ENCODE measurements at places on chromosomes 6 and 20.
A peak's percentile ranks its signal among the peaks of the same experiment; 100 is the strongest.

DNA sequence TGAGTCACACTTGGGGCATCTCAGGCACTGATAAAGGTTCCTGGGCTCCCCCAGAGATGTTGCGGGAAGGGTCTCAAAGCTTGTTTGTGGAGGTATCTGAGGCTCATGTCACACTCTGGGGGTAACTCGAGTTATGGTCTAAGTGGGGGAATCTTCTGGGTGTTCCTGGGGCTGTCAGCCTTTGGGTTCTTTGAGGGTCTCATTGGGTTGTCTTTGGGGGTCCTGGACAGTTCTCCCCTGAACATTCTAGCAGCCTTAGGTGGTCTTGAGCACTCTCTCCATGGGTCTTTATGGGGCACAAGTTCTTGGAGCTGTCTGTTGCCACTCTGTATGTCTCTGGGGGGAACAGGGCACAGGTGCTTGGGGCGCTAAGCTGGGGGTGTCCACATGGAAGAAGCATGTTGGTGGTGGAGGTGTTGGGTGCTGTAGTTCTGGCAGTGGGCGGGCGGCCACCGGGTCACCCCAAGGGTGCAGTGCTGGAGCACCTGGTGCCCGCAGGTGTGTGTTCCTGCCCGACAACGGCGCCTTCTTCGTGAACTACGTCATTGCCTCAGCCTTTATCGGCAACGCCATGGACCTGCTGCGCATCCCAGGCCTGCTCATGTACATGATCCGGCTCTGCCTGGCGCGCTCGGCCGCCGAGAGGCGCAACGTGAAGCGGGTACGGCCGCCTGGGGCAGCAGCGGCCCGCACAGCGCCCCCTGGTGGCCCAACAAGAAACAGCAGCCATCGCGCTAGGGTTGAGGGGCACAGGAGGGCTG lies 7.1 kb upstream of the CAPN11 start:
- DNase-seq, result peak; percentile 49

DNA sequence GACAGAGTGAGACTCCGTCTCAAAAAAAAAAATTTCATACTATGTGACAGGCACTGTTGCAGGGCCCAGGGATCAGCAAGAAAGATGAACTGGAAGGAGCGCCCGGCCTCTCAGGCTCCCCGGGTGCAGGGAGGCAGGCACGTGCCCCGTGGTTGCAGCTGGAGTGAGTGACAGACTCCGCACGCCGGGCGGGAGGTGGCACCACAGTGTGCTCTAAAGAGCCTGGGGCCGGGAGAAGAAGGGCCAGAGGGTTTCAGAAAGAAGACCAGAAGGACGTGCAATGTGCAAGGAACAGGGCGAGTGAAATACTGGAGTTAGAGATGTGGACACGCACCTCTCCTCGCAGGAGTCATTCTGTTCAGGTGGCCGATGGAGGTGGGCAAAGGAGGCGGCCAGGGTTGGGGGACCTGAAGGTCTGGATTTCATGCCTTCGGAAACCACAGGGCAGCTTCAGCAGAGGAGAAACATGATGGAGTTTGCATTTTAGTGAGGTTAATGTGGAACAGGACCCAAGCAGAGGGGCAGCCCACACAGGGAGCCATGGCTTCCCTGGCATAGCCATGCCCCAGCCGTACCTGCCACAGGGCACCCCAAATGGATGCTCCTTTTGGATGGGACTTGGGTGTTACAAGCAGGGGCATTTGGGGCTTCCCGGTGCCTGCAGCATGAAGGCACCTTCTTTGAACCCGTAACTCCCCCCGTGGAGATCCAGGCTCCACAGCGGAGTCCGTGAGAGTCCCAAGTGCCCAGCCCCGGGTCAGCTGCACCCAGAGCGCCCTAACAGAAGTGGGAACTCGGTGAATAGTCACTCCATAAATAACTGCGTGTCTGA lies 226.2 kb downstream of the ERMARD start:
- DNase-seq, result no peak

DNA sequence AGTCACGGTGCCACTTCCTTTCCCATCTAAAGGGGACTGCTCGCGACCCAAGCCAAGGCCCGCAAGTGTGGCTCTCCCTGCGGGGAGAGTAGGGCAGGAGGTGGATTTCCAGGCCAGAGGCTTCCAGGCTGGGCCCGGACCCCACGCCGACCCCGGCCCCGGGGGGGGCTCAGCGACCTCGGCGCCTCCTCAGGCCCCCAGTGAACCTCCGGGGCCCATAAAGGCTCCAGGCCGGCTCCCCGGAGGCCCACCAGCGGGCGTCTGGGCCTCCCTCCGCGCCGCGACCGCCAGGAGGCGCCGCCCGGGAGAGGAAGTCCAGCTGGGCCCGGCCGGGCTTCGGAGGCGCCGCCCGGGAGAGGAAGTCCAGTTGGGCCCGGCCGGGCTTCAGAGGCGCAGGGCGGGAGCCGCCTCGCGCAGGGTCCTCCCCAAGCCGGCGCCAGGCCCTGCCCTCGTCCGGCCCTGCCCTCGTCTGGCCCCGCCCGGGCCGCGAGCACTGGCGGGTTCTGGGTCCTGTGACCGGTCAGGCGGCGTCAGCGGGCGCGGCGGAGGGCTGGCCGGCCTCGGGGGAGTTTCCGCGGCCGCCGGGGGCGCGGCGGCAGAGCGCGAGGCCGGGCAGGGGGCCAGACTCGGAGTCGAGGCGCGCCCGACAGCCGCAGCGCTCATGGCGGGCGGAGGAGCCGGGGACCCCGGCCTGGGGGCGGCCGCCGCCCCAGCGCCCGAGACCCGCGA lies at the start of gene RAB32:
Gene RAB32 (plus strand): TSS at position 623 of the 729 bp plus-strand sequence. CDS start 39 bp downstream, at position 662.
- peak; percentile 93 for DNase-seq

- no peak for DNase-seq
Measured at GRCh38 chr20:24784607-24785006, 164.5 kb upstream of the CST7 start.

DNA sequence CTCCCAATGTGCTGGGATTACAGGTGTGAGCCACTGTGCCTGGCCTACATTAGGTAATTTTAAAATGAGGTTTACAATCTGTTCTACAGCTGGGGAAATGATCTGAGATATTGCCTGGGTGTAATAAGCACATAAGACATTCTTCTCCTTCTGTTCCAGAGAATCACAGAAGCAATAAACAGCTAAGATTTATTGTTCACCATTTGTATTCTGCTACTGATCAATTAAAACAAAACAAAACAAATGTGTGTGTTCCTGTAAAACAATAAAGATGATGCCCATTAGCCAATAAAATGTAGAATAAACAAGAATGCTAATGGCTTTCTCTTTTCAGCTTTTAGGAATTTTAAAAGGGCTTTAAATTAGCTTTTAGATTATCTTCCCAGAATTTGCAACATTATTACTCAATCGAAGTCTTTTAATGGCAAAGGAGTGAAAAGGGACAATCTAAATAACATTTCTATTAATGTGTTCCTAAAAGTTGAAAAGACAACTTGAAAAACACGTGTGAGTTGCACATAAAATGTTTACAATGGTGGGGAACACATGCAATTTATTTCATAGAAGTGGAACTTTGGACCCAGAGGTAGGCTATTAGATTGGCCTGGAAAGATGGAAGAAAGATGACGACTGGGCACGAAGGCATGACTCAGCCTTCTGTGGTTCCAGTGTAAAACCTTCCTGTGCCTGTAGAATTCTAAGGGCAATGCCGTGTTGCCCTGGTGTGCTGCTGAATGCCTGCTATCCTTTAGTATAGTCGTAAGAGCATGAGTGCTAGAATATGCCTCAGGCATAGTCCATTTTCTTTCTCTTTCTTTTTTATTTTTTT lies 29.0 kb upstream of the DEK start:
- DNase-seq, result peak; percentile 14

- DNase-seq, result no peak
Measured at GRCh38 chr6:52340603-52340880, 21.4 kb upstream of the PAQR8 start.

- peak; percentile 75 for DNase-seq
Measured at GRCh38 chr6:135828021-135828420, 23.5 kb upstream of the PDE7B start.

GRCh38 chr6:124226396-124226795 lies 422.7 kb downstream of the NKAIN2 start:
- peak; percentile 77 for DNase-seq

GRCh38 chr6:140393665-140394540 lies 1019.5 kb upstream of the CITED2 start:
- no peak for DNase-seq

GRCh38 chr20:20608641-20609040 lies 103.8 kb downstream of the RALGAPA2 start:
- DNase-seq, result no peak

DNA sequence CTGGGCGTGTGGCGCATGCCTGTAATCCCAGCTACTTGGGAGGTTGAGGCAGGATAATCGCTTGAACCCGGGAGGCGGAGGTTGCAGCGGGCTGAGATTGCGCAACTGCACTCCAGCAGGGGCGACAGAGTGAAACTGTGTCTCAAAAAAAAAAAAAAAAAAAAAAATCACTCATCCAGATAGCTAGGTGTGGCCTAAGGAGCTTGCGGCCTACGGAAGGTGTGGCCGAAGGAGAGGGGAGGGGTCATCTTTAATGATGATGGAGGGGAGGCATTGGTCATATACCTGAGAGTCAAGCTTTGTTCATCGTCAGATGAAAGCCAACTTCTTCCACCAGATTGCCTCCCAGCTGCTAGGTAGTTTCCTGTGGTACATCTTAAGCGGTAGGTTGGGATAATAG lies 801 bp upstream of the PPARD start:
- no peak for DNase-seq

DNA sequence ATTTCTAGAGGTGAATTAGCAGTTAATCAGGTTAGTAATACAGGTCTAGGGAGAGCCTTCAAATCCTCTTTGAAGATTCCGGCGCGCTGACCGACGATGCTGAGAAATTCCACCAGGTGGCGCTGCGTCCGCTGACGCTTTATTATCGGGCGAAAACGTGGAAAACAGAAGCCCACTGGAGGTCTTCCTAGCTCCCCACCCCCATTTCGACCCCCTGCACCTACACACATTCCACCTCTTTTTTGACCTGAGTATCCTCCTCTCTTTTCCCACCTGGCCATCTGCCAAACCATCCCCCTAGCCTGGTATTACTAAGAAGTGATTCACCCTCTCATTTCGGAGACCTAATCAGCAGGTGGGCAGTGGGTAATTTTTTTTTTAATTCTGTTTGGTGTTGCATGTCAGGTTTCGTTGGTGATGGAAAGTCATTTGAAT lies 65.4 kb upstream of the RIN2 start:
- peak; percentile 26 for DNase-seq

GRCh38 chr6:122649701-122650100 lies 39.5 kb downstream of the PKIB start:
- no peak for DNase-seq

DNA sequence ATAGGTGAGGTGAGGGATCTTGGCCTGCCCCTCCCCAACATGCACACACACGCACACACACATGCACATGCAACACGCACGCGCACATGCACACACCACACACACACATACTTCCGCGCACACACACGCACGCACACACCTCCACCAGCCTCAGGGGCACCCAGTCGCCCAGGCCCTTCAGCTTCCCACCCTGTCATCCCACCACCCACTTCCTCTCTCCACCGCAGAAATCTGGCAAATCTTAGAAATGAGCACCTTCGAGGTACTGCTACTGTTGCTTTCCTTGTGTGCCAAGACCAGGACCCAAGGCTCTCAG lies 1.2 kb downstream of the SPDEF start:
- no peak for DNase-seq

DNA sequence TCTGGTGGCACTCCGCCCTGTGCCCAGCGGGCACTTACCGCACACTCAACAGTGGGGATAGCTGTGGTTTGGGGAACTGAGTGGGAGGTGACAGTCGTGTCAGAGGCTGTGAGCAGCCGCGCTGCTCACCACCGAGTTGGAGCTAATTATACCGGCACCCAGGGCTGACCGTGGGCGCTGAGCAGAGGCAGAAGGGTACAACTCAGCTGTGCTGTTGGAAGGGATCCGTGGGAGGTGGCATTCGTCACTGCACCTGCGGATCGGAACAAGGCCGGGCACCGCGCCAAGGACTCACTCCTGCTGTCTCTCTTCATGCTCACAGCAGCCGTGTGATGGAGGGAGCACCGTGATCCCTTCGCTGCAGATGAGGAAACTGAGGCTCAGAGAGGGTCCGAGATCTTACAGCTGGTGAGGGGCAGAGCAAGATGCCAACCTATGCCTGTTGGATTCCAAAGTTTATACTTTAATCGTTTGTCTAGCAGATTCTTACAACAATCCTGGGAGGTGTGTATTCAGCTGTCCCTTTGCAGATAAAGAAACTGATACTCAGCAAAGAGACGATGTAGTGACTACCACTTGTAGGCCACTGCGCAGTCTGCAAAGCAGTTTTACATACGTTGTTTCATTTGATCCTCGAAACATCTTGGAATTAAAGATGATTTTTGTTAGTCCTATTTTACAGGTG lies 713 bp upstream of the ELMO2 start:
- DNase-seq, result no peak

- no peak for DNase-seq
Measured at GRCh38 chr6:155426408-155426945, 29.2 kb downstream of the NOX3 start.

DNA sequence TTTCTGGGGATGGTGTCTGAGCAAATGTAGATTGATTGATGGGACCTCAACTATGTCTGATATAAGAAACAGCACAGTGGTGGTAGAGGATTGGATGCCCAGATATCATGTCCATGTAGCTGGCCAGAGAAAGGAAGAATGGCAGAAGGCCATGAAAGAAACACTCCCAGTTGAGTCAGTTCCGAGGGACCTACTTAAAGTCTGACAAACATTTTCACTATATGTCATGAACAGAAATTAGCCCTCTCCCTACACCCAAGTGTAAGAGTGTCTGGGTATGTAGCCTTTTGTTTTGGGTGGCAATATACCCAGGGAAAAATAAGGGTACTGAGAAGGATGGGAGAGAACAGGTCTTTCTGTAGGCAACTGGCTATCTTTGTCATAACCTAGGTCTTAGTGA lies 434.2 kb downstream of the BCKDHB start:
- peak; percentile 11 for DNase-seq

DNA sequence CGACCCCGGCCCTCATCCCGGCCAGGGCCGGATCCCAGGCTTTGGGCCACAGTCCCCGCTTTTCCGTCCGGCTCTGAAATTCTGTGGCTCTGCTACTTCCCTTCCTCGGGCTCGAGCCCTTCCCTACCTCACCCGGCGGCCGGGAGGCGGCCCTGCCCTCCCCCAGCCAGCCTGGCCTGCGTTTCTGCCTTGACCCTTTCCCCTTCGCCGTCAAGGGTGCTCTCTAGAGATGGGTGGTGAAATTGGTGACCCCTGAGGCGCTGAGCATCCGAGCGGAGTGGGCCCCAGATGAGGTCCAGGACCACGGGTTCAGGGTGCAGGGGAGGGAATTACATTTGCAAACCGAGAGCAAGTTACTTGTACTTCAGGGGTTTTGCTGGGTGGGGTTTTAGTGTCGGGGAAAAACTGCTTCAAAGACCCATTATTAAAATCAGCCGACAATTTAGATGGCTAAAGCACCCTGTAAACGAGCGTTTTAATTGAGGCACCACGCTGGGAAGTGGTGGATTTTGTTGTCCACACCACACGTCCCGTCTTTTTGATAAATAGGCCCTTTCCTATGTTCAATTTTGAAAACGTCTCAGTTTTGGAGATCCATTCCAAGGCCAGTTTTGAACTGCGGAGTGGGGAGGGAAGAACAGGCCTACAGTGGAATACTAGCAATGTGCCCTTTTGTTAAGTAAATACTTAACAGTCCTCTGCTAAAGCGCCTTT lies 9.9 kb downstream of the TFAP2A start:
- DNase-seq, result no peak

- DNase-seq, result peak; percentile 11
Measured at GRCh38 chr6:122372647-122373046, 26.8 kb upstream of the HSF2 start.

GRCh38 chr6:101608703-101609102 lies 215.2 kb downstream of the GRIK2 start:
- DNase-seq, result no peak

Measured in fibroblast of upper back skin (primary cell).